ENCODE measurements at places on chromosomes 1 and 21.

- DNase-seq = no peak
These were observed 912.6 kb downstream of the TTLL7 start for GRCh38 chr1:83086346-83086745.

- no peak for DNase-seq
These were observed 427.2 kb downstream of the KCNT2 start for GRCh38 chr1:196180847-196181593.

DNA sequence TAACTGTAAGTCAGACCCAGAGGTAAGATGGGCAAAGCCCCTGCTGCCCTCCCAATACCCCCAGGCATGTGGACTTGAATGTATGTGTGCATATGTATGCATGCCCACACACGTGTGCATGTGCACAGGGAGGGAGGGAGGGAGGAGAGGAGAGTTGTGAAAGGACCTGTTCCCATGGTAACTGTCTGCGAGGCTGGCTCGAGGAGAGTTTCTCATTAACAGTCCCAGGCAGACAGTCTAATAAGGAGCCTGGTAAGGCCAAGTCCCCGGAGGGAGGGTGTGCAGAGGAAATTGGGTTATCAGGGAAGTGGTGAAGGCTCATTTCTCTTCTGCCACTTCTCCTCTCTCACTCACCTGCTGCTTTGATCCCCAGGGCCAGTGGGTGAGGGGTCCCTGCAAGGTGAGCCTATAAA, 74.9 kb downstream of the NFASC start:
- DNase-seq = no peak

GRCh38 chr1:53134042-53134485, 8.4 kb downstream of the SLC1A7 start:
- no peak for DNase-seq

- DNase-seq = no peak
These were observed 12.1 kb upstream of the PROK1 start for GRCh38 chr1:110438893-110439292.

- no peak for DNase-seq
These were observed 22.2 kb downstream of the TOMM20 start for GRCh38 chr1:235106457-235106856.

DNA sequence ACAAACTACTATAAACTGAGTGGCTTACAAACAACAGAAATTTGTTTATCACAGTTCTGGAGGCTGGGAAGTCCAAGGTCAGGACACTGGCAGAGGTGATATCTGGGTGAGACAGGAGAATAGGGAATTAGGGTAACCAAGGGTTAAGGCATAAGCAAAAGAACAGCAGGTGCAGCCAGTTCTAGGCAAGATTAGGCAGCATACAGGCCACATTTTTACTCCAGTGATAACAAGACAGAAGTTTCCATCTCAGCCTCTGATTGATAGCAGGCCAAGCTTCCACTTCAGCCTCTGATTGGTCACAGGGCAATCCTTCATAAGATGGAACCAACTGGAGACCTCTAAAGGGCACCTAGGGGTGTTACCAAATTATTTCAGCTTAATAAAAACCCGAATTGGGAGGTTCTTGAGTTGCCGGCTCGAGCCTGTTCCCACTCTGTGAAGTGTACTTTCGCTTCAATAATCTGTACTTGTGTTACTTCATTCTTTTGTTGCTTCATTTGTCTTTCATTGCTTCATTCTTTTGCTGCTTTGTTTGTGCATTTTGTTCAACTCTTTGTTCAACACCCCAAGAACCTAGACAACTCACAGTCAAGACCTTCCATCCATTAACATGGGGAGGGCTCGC, 185.6 kb downstream of the TOMM20 start:
- DNase-seq = no peak

- no peak for DNase-seq
These were observed 19.3 kb upstream of the ZNF326 start for GRCh38 chr1:89975540-89976125.

- DNase-seq = peak; percentile 15
These were observed 943 bp downstream of the ERRFI1 start for GRCh38 chr1:8025061-8025670.

- DNase-seq = no peak
These were observed 459.0 kb downstream of the SIPA1L2 start for GRCh38 chr1:232170909-232171308.

- no peak for DNase-seq
These were observed 184.2 kb downstream of the SLC44A5 start for GRCh38 chr1:75426688-75427087.

- no peak for DNase-seq
These were observed 128.7 kb upstream of the F3 start for GRCh38 chr1:94670273-94670672.

- DNase-seq = no peak
These were observed 19.3 kb downstream of the OBSCN start for GRCh38 chr1:228226956-228227791.

GRCh38 chr1:92858564-92859399, 26.9 kb downstream of the RPL5 start:
- no peak for DNase-seq

DNA sequence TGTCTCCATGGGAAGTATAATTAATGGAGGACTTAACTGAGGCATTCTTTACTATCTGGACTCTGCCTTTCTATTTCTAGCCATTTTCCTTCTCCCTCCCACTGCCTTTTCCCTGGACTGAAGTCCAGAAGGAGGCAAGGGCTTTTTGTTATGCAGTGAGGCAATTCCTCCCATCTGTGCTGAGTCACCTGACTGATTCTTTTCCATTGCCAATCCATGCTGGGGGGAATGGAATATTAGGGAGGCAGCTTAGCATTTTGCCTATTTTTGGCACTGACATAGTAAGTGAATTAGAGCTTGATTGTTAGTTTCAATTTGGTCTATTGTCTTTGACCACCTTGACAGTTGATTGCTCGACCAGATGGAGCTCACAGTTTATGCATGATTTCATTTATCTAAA, 1000.6 kb upstream of the PRMT6 start:
- no peak for DNase-seq

- no peak for DNase-seq
These were observed 969 bp downstream of the CYP4A11 start for GRCh38 chr1:46940307-46940706.

- no peak for DNase-seq
These were observed 34.0 kb downstream of the DNAI4 start for GRCh38 chr1:66890621-66891020.

- no peak for DNase-seq
These were observed 11.5 kb upstream of the HCRTR1 start for GRCh38 chr1:31605908-31606427.

GRCh38 chr1:198959032-198959431, 320.2 kb downstream of the PTPRC start:
- no peak for DNase-seq

GRCh38 chr21:30243691-30244090, 27.8 kb upstream of the CLDN8 start:
- no peak for DNase-seq

- no peak for DNase-seq
These were observed 1817.1 kb downstream of the BRINP3 start for GRCh38 chr1:188660572-188660971.

DNA sequence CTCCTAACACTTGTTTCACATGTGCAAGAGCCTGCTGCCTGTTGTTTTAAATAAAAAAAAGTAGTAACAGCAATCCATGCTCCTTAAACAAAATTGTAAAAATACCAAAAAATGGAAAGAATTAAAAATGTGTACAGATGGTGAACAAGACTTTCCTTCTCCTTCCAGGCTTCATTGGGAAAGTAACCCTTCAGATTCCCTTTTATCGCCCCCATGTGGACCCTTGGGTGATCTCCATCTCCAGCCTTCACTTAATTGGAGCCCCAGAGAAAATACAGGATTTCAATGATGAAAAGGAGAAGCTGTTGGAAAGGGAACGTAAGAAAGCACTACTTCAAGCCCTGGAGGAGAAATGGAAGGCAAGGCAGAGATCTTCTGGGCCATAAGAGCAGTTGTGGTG, 14.2 kb downstream of the VPS13D start:
- DNase-seq = no peak

DNA sequence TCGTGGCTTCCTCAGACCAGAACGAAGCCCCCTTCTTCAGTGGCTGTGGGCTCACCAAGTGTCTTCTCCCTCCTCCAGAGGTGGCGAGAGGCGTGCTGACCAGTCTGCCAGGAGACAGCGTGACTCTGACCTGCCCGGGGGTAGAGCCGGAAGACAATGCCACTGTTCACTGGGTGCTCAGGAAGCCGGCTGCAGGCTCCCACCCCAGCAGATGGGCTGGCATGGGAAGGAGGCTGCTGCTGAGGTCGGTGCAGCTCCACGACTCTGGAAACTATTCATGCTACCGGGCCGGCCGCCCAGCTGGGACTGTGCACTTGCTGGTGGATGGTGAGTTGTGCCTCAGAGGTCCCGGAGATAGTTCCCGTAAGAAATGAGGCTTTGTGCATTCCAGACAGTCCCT, 24.0 kb downstream of the IL6R start:
- peak; percentile 27 for DNase-seq

- no peak for DNase-seq
These were observed 989 bp upstream of the PIGR start for GRCh38 chr1:206947255-206947654.

DNA sequence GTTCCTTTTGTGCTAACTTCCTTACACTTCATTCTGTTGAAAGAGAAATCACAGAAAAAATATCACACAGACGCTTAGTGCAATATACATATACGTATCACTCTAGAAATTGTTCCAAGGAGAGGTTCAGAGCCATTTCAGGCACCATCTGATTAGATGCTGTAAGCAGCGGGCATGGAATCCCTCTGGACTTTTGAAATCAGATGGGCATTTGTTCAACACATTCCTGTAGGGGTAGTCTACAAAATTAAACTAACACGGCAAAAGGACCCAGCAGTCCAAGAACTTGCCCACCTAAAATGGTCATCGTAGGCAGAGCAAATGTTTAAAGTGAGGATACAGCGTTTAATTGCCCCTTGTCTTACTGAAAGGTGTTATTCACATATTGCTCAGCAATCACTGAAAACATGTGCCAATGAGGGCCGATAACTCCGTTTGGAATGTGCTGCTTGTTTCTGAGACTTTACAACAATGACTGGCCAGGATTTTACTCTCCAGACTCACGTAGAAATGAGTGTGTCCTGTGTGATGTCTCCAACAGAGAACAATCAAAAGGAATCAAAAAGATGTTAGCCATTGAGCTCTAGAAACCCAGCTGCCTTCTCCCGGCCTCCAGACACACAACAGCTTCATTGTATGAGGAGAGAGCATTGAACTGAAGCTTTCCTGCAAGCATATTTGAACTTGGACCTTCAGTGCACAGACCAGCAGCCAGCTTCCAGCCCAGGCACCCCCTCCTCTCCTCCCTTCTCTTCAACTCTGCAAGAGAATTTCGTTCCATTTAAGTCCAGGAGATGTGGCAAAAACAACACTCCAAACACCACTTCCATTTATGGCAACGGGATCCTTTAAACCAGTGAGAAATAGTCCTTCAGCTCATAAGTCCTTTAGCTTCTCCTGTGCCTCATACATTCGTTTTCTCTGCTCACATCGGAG, 32.1 kb upstream of the ADORA3 start:
- no peak for DNase-seq

- no peak for DNase-seq
These were observed 313.5 kb upstream of the SGIP1 start for GRCh38 chr1:66220477-66220876.

GRCh38 chr21:36506482-36506881, 26.6 kb upstream of the CLDN14 start:
- no peak for DNase-seq

GRCh38 chr1:75984781-75985180, 52.6 kb upstream of the ASB17 start:
- no peak for DNase-seq
